ENCODE measurements at places on chromosomes 5 and 9.

DNA sequence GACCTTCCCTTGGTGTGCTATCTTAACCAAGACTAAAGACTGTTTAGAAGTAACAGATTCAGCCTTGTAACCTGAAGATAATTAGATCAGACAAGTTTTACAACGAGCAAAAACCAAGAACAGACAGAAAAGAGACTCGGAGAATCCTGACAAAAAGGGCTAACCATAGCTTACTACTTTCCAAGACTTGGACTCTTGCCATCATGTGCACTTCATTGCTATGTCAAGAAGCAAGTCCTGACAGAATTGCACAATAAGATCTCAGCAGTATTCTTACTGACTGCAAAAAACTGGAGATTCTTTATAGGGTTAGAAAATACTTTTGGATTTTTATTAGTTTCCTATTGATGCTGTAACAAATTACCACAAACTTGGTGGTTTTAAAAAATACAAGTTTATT lies 1539.0 kb upstream of the NUDT12 start:
- no peak for DNase-seq

DNA sequence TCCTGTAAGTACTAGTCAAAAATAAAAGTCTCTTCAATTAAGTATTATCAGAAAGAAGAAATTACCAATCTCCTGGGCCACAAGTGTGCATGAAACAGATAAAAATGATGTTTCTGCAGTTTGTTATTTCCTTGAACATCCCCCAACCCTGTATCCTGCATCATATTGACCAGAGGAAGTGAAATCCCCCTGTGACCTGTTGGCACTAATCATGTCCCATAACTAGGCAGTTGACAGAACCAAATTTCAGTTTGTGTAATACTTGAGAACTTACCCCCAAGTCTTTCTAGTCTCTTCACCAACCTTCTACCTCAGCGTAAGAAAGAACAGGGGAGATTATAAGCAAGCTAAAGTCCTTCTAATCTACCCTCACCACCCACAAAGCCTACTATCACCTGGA lies 368.2 kb upstream of the PDE4D start:
- no peak for DNase-seq

GRCh38 chr5:102998224-102998623 lies 121.7 kb downstream of the GIN1 start:
- DNase-seq: no peak

DNA sequence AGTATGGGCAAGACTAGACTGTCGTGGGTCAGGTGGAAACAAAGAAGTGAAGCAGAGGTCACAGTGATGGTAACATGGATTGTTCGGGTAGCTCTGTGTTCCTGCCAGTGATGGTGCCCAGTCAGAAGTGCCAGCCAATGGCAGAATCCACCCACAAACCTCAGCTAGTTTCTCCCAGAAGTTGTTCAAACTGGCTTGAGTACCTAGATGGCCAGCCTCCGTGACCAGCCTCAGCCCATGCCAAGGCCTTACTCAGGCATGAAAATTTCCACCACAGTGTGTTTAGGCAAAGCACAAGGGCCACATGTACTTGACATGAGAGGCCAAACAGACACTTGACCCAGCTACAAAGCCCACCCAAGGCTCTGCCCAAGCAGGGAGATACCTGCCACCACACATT lies 19.4 kb upstream of the BTNL9 start:
- no peak for DNase-seq

DNA sequence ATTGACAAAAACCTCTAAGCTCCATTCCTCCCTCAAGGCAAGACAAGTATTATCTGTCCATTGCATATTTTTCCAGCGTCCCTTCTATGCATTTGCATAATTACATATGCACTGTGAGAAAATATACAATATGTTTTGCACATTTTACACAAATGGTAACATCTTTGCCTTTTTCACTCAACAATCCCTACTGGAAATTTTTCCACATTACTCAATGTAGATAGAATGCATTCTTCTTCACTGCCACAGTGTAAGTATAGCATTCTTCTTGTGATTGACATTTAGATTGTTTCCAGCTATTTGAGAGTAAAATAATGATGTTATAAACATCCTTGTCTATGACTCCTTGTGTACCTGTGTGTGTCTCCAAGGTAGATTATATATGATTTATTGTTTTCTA lies 205.0 kb downstream of the SLIT3 start:
- DNase-seq: no peak

- no peak for DNase-seq
Measured at GRCh38 chr5:179273073-179273435, 72.2 kb downstream of the ADAMTS2 start.

- no peak for DNase-seq
Measured at GRCh38 chr9:131257266-131258025, 18.9 kb downstream of the FAM78A start.

DNA sequence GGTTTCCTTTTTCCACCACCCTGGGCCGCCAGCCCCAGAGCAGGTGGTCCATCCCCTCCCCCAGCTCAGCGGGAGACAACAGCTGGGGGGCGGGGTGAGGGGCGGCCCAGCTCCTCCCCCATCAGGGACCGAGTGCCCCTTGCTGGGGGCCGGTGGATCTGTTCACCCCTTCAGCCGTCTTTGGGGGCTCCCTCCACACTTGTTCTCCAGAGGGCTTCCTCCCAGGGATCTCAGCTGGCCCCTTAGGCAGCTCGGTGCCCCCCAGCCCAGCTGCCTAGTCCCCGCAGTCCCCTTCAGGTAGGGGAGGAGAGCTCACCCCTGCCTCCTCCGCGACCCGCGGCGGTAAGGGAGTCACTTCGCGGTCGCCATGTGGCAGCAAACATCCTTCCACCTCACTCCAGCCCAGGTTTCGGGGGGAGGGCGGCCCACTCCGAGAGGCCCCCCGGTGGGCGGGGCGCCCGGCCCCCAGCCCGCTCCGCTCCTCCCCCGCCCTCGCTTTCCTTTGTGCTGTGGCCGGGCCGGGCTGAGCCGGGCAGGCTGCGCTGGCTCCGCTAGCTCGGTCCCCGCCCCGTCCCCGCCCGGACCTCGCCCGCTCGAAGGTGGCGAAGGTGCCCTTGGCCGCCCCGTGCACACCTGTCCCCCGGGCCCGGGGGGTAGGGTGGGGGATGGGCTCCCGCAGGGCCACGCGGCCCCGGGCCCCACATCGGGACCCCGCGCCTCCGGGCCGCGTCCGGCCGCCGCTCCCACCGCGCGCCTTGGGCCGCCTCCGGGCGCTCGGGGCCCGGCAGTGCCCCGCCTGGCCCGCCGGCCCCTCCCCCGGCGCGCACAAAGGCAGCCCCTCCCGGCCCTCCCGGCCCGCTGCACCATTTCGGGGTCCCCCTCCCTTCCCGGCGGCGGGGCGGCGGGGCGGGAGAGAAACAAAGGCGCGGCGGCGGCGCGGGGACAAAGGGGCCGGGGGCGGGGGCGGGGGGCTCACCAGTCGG lies 683 bp downstream of the DBN1 start:
- peak; percentile 40 for DNase-seq

All from activated CD8-positive, alpha-beta memory T cell treated with anti-CD3 and anti-CD28 coated beads for 1 hour (primary cell).